ENCODE measurements at places on chromosomes 12 and 14.
A peak's percentile ranks its signal among the peaks of the same experiment; 100 is the strongest.

- DNase-seq, result no peak
Observed at GRCh38 chr14:100105357-100106169, 40.3 kb downstream of the EVL start.

- no peak for DNase-seq
Observed at GRCh38 chr12:75553398-75553797, 42.0 kb upstream of the KRR1 start.

DNA sequence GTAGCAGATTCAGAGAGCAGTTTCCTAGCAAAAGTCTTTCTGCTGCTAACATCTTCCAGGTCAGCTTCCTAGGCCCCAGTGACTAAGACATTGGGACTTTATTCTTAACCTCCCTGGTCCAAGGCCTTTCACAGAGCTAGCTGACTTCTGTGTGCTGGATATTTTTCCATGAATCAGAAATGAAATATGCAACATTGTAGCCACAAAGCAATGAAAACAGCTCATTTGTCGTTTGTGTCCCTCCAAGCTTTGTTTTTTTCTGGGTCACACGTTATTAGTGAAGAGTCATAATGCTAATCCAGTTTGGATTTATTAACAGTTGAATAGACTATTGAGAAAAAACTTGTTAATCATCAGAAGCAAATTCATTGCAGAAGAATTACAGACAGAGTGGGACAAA lies 82.4 kb downstream of the ARF6 start:
- no peak for DNase-seq

- DNase-seq, result no peak
Observed at GRCh38 chr14:21145437-21145836, 10.4 kb downstream of the OR5AU1 start.

DNA sequence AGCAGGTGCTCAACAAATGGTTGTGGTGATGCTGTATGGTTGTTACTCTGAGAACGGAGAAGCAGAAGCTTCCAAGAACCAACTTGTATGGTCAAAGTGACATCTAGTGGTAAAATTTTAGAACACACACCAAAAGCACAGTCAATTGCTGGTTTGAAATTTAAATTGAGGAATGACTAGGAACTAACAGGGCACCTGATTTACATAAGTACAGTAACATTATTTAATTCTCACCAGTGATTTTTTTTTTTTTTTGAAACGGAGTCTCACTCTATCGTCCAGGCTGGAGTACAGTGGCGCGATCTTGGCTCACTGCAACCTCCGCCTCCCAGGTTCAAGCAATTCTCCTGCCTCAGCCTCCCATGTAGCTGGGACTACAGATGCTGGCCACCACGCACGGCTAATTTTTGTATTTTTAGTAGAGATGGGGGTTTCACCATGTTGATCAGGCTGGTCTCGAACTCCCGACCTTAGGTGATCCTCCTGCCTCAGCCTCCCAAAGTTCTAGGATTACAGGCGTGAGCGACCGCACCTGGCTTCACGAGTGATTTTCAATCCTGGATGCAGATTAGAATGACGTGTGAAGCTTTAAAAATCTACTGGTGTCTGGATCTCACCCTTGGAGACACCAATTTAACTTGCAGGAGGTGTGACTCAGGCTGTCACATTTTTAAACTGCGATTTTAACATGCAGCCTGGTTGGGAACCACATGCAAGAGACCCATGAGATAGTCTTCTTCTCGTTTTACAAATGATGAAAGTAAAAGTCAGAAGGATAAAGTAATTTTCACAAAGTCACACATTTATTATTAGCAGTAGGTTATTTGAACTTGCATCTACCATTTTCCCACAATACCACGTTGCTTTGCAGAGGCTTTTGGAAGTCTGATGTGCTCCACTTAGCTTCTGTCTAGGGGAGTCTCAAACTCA lies 14.1 kb upstream of the NUMB start:
- DNase-seq, result peak; percentile 77

GRCh38 chr14:101250336-101250947 lies 310.9 kb upstream of the DIO3 start:
- no peak for DNase-seq

- DNase-seq, result no peak
Observed at GRCh38 chr14:90091393-90091792, 29.6 kb downstream of the KCNK13 start.

- DNase-seq, result no peak
Observed at GRCh38 chr14:95689441-95689840, 3.2 kb downstream of the TCL1B start.

GRCh38 chr12:91833780-91834359 lies 311.8 kb downstream of the BTG1 start:
- DNase-seq, result no peak

DNA sequence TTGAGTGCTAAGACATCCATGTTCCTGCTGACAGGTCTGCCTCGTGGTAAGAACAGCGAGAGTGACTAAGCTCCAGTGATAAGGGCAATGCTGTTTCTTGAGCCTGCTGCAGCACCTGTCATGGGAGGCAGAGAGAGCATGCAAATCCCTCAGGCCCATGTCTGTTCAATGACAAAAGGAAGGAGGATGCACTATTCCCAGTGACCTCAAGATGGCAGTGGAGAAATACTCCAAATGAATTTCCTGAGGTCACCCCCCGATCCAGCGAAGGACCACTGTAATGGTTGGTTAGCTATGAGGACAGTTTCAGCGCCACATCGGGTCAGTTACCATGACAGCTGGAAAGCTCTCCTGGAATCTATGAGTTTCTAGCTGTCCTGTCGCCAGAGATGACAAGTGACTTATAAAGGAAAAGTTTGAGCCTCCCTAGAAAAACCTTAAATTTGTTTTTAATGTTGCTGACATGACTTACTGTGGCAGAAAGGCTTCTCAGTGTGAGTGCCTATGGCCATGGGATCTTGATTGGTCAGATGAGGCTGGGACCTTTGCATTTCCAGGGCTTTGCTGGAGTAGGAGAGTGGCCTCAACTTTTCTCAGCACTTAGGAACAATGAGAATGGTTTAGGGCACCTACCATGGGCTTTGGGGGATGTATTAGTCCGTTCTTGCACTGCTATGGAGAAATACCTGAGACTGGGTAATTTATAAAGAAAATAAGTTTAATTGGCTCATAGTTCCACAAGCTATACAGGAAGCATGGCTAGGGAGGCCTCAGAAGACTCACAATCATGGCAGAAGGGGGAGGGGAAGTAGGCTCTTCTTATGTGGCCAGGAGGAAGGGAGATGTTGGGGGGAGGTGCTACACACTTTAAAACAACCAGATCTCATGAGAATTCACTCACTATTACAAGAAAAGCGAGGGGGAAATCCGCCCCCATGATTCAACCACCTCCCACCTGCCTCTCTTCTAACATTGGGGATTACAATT lies 88.0 kb upstream of the TMEM260 start:
- peak; percentile 79 for DNase-seq

DNA sequence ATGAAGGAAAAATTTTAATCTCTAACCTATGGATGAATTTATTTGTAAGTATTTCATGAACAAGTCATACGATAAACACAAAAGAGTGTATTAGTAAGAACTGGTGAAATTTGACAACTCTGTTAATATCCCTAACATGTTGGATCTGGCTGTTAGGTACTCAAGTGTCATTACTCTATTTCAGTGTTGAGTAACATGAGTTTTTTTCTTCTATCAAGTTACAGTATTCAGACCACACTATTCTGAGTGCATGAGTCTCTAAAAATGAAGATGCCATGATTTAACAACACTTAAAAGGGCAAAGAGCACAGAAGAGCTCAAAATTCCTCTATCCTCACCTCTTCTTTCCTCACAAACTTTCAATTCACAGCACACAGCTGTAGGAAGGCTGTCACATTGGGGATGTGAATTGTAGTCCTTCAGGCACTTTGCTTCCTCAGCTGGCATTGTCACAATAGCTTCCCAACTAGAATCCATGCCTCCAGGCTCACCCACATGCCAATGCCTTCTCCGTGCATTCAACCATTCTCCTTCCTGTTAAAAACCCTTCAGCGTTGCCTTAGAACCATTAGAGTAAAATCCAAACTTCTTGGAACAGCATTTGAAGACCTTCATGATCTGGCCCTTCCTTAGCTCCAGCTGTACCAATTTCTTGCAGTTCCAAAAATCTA lies 73.7 kb upstream of the DBX2 start:
- no peak for DNase-seq

DNA sequence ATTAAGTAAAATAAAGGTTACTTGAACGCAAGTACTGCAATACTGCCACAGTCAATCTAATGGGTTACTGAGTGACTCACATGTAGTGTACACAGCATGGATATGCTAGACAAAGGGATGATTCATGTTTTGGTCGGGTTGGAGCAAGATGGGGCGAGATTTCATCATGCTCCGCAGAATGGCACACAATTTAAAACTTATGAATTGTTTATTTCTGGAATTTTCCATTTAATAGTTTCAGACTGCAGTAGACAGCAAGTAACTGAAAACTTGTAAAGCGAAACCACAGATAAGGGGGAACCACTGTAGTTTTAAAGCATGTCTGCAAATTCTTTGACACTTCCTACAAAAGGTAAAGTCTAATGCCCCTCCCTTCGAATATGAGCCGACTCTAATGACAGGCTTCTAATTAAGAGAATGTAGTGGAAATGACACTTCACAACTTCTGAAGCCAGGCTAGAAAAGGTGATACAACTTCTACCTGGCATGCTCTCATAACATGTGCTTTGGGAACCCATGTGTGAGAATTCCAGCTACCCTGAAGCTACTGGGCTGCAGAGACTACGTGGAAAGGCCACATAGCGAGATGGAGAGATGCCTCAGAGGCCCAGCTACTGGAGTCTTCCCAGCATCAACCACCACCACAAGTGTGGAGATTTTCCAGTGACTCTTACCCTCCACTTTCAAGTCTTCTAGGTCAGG lies 13.9 kb upstream of the TCP11L2 start:
- peak; percentile 27 for DNase-seq

DNA sequence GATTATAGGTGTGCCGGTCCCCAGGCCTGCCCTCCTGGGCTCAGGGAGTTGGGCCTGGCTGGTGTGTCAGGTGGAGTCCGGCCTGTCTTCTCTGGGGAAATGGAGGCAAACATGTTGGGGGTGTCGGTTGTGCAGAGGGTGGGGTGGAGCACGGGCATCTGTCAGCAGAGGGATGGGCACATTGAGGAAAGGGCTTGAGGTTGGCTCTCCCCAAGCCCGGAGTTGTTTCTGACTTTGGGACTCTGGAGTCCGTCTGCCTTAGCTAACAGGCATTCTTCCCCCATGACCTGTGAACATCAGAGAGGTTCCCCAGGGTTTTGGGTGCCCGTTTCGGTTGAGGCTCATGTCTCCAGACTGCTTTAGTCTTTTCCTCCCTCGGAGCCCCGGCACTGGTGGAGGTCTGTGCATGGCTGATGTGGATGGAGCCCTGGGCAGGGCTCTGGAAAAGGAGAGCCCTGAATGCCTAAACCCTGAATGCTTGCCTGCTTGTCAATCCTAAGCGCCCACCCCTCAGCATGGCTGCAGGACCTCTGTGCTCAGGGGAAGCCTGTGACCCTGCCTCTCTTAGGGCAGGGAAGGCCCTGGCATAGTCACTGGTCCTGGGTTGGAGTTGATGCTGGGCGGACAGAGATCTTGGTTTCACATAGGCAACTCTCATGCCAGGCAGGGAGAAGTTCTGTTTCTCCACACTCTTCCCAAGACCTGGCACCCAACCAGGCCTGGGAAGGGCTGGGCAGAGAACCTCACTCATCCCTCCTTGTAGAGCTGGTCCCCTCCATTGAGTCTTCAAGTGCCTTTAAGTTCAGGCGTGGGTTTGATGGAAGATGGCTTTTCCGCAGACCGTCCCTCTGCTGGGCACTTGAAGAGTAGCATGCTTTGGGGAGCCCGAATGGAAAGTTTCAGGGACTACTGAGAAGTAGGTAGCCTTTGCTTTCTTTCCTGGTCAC lies 12.9 kb downstream of the NYNRIN start:
- DNase-seq, result peak; percentile 6

DNA sequence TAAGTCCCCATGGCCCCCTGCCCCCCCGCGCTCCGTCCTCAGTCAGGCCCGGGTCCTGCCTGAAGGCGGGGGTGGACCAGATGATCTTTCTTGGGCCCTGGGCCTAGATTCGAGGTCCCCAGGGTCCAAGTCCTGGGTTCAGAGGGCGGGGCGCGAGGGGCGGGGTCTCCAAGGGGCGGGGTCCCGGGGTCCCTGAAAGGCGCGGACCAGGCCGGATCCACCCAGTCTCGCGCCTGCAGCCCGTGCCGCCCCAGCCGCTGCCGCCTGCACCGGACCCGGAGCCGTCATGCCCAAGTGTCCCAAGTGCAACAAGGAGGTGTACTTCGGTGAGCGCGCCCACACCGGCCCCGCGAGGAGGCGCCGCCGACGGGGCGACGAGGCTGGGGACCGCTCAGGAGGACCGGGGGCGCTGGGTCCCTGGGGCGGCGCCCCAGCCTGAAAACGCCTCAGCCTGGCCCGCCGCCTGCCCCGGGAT lies 325 bp downstream of the CRIP1 start:
- DNase-seq, result peak; percentile 25

GRCh38 chr14:102774391-102775153 lies 2.7 kb upstream of the TRAF3 start:
- peak; percentile 50 for DNase-seq

- no peak for DNase-seq
Observed at GRCh38 chr14:104221071-104221625, 82.8 kb downstream of the KIF26A start.

DNA sequence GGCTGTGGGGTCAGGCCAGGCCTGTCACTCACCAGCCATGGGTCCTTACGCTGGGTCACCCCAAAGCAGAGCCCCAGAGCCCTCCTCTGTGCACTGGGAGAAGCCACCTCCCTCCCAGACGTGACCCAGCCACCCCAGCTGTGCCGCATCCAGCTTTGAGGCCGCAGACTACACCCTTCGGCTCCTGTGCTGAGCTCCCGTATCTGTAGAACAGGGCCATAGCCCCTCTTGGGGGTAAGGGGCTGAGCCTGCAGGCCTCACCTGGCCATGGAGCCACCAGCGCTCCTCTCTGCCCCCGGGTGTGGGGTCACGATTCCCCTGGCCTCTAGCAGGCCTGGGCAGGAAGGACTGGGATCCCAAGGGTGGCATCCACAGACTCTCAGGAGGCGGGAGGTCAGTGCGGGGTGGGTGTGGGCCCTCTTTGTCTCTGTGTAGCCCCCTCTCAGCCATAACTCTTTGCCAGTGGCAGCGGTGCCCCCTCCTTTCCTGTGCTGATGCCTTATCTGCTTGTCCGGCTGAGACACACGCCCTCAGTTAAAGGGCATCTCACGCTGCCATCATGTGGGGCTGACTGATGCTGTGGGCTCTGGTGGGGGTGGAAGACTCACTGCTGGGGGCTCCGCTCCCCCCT lies 16.3 kb downstream of the ASPG start:
- DNase-seq, result no peak

Data from NCI-H1436 (cell line).